ENCODE measurements at places on chromosomes 6 and 20.
A peak's percentile ranks its signal among the peaks of the same experiment; 100 is the strongest.

DNA sequence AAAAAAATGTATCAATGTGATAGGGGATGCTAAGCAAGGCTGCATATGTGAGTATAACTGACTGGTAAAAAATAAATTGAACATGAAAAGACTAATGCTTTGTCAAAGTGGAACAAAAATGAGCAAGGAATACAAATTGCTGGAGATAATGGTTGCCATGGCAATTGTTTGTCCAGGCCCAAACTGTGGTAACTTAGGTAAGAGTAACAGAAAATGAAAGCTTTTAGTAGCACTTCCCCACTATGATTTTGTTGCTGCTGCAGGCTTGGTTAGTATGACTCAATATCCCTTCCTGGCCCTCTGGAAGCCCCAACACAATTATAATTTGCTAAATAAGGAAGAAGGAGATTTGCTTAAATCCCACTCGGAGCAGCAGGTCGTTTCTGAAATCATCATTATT lies 577.1 kb downstream of the DOK5 start:
- DNase-seq: no peak

DNA sequence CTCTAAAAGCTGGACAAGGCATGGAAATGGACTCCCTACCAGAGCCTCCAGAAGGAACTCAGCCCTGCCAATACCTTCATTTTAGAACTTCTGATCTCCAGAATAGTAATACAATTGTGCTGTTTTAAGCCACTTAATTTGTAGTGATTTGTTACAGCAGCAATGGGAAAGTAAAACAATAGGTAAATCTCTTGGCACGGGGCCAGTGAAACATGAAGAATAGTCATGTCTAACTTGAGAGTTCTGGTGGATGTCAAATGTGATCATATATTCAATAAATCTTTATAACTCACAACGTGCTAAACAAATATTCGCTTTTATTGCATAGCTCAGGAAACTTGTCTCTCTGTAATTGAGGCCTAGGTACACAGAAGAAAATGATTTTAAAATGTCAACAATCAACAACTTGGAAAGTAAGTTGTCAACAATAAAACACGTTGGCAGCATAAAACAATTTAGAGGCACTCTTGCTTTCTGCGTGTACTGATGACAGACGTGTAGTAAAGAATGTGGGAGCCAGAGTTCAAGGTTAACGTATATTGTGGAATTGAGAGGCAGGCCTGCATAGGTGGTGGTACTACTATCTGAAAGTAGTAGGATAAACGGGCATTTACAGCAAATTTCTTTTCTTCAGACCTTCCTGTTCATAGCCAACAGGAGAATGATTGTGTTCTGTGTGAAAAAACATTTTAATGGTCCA lies 140.5 kb upstream of the OPRM1 start:
- no peak for DNase-seq

DNA sequence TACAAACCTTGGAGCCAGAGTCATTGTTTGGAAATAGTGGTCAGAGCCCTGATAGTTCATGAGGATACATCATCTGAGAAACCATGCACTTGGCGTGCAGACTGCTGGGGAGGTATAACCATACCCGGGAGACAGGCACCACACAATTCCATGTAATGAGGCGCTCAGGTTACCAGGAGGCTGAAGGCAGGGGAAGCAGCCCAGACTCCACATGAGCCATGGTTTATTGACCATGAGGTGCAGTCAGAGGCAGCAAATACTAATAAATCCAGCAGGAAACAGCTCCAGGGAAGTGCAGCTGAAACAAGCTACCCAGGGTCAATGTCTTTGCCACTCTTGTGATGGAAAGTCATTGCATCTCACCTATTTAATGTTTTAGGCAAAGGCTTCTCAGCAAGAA lies 156.0 kb downstream of the TBC1D7 start:
- DNase-seq: no peak

DNA sequence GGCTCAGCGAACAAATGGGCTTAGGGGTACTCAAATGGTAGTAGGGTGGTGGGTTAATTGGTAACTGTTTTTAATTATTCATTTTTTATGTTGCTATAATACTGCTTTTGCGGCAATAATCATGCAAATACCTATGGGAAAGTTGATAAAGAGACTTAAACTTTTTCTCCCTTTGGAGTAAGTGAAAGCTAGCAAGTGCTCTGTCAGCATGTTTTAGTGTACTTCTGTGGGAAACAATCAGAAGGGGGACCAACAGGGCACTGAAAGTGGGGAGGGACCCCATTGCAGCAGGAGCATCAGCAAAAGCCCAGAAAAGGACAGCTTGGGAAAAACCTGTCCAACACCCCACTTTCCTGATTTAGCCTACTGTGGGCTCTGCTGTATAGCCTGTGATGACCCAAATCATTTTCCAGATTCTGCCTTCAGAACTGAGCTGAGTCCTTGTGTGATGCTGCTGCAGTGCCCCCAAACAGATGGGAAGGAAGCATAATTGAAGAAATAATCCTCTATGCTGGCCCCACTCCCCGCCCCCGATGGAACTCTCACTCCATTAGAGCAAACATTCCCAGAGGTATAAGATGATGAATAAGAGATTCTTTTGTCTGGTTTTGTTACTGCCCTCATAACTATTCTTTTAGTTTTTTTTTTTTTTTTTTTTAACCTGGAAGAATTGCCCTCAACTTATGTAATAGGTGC lies 322.8 kb downstream of the CD83 start:
- DNase-seq: no peak

DNA sequence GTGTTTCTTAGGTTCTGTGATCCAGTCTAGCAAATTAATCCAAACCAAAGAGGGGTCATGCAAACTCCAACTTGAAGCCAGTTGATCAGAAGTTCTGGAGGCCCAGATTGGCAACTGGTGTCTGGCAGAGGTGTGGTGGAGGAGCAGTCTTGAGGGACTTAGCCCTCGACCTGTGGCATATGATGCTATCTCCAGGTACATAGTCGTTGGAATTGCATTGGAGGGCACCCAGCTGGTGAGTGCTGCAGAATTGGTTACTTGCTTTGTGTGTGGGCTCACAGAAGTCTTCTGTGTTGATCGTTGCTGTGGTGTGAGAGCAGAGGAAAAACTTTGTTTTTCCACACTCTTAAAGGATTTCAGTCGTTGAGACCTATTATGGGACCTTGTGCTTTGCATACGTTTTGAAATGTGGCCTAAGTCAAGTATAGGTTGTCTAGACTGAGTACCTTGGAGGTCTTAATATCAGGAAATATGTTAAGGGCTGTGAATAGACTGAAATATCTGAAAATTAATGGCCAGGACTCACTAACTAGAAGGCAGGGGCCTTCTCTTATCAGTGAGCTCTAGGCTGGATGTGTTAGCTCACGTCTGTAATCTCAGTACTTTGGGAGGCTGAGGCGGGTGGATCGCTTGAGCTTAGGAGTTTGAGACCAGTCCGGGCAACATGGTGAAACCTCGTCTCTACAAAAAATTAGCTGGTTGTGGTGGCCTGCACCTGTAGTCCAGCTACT lies 7.8 kb downstream of the PANK2 start:
- no peak for DNase-seq

DNA sequence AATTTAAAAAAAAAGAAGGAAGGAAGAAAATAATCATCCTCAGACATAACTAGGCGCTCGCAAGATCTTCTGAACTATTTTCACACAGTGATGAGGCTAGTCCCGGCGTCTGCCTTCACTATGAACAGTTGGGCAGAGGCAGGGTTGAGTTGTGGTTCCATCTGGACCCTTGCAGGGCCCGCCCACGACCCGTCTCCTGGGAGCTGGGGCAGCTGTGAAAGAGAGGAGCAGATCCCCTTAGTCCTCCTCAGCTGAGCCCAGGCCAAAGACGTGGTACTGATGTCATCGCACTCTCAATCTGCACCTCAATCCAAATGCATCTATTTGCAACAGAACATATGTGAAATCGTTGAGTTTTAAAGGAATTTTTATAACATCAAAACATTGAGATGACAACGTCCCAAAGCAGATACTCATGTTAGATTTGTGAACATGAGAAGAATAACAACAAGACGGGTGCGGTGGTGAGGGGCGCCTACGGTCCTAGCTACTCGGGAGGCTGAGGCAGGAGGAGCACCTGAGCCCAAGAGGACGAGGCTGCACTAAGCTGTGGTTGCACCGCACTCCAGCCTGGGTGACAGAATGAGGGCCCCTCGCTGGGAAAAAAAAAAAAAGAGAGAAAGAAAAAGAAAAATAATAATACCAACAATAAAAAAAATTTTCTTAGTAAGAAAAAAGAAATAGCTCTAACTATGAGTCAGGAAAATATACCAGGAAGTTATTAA lies 15.3 kb downstream of the TCFL5 start:
- DNase-seq: no peak

DNA sequence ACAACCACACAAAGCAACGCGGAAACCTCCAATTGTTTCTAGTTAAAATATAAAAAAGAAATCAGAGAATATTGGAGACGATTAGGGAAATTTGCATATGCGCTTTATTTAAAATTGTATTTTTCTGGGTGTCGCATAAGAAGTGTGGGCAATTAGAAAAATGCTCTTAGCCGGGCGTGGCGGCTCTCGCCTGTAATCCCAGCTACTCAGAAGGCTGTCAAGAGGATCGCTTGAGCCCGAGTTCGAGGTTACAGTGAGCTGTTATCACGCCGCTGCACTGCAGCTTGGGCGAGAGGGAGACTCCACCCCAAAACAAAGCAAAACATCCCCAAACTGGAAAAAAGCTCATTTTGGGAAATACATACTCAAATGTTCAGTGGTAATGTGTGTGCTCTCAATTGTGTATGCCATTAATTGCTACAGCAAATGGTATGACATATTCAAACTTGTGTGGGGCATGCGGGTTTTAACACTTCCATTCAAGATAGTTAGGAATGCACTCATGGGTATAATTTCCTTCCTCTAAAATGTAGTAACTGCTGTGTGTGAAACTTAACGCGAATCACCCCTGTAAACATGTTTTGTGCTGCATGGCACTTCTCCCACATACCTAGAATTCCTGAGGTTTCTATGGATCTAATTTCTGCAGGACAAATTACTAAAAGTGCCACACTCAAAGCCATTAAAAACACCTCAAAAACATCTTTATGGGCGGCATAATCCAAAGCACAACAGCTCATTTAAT lies 54.7 kb upstream of the HFE start:
- no peak for DNase-seq

DNA sequence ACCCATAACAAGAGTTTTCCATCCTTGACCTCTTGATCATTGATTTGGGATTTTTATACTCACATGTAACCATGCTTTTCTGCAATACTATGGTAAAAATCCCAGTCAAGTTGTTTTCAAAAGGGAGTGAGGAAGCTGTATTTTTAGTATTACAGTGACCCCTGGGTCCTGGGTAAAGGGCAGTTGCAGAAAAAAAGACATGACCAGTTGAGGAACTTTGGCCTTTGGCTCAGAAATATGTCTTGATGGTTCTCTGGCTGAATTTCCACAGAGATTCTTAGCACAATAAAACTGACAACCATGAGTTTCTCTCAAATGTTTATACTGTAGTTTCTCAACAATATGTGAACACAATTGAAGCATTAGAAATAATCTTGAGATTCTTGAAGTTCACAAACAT lies 28.6 kb upstream of the PRL start:
- no peak for DNase-seq

- no peak for DNase-seq
Observed at GRCh38 chr6:133542056-133542821, 301.1 kb downstream of the EYA4 start.

- DNase-seq: no peak
Observed at GRCh38 chr6:140581601-140582000, 1207.2 kb upstream of the CITED2 start.

- DNase-seq: no peak
Observed at GRCh38 chr6:90194371-90194841, 102.2 kb downstream of the BACH2 start.

GRCh38 chr6:24666097-24666640 lies 530 bp downstream of the TDP2 start:
- DNase-seq: peak; percentile 58
